ENCODE measurements at places on chromosomes 5 and 9.

DNA sequence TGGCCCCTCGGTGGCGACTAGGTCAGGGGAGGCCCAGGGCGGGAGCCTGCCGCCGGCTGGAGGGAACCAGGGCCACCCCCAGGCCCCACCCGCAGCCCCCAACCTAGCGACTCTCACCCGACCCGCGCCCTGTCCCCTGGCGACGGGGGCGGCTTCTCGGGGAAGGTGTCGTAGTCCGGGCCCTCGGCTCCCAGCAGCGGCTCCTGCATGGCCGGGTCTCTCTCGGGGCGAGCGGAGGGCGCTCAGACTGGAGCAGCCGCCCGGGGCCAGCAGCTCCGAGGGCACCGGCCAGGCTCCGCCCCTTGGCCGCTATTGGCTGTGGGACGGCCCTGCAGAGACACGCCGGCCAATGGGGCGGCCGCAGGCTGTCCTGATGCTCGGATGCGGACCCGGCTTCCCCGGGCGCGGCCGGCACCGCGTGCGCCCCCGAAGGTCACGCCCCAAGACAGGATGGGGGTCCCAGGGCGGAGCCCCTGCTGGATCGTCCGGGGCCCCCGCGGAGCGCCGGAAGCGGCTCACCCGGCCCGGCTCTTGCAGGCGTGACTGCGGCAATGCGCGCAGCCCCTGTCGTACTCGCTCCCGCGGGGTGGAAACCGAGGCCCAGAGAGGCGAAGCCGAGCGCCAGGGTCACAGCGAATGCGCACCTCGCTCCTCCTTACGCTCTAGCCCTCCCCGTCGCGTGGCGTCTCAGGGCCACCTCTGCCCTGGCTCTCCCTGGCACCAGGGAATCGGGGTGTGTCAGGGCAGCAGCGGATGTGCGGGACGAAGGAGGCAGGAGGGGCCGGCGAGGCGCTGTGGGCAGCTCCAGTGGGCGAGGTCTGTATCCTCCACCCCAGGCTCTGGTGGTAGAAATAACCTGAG lies at the start of gene SLC2A6:
TSS of gene SLC2A6 (minus strand) at position 249 of the 861 bp plus-strand sequence. CDS start at position 209, 40 bp downstream.
- DNase-seq, result peak; percentile 60

DNA sequence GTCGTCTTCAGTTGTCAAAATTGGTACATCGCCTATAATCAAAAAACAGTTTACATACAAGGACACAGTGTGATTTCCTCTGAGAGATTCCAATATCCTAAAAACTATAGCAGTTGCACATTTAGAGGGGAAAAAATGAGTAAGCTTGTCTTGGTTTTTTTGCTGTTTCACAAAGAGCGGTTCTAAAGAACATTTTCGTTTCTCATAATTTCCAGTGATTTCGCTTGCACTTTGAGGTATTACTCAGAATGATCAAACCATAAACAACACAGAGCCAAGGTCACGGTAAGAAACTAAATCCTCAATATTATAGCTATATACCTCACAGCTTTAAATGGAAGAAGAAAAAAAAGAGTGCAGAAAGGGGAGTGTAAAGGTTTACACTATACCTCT lies 861 bp downstream of the MTX3 start:
- no peak for DNase-seq

DNA sequence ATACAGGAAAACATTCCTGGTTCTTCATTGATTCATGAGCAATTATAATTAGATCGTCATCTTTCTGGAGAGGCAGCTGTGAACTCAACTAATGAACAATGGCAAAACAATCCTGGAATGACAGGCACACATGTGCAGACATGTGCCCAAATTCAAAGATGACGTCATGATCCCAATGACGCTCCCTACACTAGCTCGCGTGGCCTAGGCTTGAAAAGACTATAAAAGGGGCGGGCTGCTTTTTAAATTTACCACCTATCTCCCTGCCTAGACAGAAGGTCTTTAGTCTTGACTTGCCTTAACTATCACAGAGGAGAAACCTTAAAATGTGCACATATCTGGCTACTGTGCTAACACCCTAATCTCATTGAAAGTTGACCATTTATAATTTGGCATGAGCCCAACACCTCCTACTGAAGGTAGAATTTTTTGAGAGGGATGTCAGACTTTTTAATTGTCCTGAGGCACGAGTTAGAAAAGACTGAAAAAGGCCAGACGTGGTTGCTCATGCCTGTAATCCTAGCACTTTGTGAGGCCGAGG lies 88.2 kb downstream of the PRRT1B start:
- DNase-seq, result no peak

GRCh38 chr9:110579862-110580219 lies 300 bp upstream of the SVEP1 start:
- no peak for DNase-seq

DNA sequence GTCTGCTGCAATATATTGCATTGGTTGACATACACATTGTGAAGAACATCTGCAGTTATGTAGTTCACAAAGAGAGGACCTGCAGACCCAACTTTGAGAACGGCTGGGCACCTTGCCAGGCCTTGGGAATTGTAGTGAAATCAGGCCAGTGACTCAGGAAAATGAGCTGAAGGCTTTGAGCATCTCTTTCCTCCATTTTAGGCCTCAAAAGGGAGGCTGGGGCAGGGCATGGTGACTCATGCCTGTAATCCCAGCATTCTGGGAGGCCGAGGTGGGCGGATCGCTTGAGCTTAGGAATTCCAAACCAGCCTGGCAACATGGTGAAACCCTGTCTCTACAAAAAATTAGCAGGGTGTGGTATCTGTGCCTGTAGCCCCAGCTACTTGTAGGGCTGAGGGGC lies 1.4 kb upstream of the IPPK start:
- DNase-seq, result no peak

GRCh38 chr9:134224127-134224526 lies 59.8 kb upstream of the RNU6ATAC start:
- no peak for DNase-seq

DNA sequence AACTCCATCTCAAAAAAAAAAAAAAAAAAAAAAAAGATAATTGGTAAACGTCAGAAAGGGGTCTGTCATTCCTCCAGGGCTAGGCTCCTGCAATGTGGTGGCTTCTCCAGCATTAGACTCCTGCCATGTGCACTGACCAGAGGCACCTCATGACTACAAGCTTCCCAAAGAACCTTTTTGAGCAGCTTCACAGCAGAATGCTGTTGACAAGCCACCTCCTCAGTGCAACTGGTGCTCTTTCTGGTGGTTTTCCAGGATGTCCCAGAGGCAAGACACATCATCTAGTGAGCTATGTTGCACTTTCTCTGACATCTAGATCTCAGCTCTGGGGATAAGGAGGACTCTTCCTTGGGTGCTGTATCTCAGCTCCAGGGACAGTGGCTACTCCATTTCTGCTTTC lies 11.6 kb downstream of the RPL37 start:
- DNase-seq, result no peak

GRCh38 chr5:115532517-115532916 lies 12.1 kb downstream of the FEM1C start:
- no peak for DNase-seq

- DNase-seq, result no peak
Observed at GRCh38 chr9:68791169-68791568, 86.1 kb downstream of the PIP5K1B start.

DNA sequence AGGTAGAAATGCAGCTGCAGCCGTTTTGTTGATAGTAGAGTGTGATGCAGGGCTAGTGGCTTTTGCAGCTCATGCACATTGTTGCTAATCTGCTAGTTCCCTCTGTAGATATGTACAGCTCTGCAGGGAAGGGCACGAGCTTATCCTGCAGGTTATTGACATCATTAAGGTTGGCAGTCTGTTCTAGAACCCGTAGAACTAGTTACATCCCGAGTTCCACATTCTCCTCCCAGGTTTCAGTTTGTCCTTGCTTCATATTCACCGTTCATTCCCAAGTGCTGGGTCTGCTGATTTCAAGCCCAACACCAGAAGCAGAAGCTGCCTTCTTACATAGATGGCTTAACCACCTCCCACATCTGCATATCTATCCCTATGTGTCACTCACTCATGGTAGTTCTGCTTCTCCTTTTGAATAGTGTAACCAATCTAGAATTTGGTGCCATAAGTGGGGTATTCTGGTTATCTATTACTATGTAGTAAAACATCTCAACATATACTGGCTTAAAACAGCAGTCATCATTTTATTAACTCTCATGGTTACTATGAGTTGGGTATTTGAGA lies 38.1 kb downstream of the CRHBP start:
- DNase-seq, result no peak

DNA sequence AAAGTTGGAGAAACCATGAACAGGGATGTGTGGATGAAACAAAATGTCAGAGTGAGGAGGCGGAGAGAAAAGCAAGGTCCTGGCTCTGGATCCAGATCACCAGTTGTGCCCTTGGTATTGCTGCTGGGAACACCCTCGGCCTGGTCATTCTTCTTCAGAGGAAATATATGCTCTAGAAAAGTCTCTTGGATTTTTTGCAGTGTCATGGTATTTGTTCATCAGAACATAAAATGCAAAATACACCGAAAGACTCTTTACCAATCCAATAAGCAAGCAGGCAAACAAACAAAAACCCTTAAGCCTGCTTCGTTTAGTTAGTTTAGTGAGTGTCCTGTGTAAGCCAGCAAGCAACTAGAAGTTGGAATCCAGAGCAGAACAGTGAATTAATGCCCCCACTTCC lies 88.7 kb upstream of the CDH6 start:
- DNase-seq, result no peak

GRCh38 chr5:136027311-136027710 lies 1.5 kb upstream of the TGFBI start:
- DNase-seq, result no peak

GRCh38 chr9:125924351-125924750 lies 177.2 kb downstream of the PBX3 start:
- no peak for DNase-seq

DNA sequence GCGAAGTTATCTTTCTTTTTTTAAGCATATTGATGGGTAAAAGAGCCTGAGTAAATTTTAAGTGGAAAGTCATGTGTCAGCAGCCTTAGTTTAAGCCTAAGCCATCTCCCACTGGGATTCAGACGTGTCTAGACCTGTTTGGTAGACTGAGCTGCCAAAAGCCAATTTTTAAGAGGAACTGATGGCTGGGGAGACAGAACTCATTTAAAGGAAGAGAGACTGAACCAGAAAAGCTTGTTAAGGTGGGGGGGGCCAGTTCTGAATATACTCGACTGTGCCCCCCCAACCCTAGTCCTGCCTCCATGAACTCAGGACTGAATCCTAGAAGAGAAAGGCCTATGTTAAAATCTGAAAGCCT lies 58.3 kb upstream of the PLPP1 start:
- no peak for DNase-seq

- peak; percentile 21 for DNase-seq
Observed at GRCh38 chr9:124291801-124292396, 34.1 kb downstream of the NEK6 start.

DNA sequence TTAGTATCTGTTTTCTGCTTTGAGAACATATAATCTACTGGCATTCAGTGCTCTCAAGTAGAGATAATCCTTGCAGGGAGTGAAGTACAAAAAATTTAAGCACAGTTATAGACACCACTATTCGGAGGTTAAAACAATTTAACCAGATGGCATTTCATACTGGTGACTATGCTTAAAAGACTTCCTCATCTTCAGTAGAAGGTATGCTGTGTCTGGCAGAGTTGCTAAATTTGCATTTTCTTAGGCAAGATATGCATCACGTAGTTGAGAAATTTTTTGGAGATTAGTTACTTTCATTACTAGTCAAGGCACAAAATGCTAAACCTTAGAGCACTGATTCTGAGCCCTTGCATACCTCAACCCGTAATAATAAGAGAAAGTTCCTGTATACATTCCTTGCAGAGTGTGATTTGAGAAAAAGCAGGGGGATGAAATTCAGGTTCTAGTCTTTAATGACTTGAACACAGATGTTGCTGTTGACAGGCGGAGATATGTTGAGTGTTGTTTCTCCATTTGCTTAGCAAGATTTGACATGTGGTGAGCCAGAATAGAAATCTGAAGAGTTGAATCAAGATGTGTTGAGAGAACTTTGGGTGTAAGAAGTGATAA lies 70.8 kb upstream of the STARD4 start:
- no peak for DNase-seq

- peak; percentile 2 for DNase-seq
Observed at GRCh38 chr9:22119522-22120158, 110.5 kb upstream of the CDKN2B start.

DNA sequence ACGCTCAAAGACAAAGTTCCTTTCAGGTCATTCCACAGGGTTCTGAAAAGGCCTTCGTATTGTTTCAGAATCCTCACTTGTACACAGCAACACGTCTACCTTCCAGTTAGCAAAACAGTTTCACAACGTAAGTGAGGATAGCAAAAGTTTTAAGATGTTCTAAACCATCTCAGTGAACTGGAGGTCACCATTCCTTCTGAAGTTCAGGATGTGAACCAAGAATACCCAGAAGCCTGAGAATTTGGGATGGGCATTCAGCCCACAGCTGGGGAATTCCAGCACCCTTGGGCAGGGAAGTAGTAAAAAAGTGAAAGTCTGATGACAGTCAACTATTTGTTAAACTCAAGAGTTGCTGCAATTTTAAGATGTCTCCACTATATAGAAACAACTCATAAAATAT lies 224.5 kb downstream of the BNC2 start:
- no peak for DNase-seq

DNA sequence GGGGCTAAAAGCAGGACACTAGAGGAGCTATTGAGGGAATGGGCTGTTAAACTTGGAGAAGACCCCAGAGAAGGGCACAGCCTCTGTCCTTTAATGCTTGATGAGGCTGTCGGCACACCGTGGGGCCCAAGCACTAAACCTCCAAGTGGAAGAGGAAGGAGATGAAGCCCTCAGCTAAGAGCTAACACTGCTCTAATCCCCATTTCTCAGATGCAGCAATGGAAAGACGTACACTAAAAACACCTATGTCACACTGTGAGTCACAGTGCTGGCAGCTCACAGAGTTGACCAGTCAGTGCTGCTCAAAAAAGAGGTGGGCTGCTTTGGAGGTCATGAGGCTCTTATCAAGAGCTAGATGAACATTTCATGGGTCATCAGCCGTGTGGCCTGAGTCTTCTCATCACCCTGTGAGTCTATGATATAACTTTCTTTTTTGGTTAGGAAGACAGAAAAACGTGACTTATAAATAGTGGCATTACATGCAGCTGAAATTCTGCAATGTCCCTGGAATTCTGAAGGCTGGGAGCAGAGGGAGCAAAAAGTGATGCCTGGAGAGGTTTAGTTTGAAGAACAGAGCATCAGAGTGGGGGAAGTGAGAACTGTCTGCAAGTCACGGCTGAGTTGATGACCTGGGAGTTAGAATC lies 21.5 kb downstream of the TNFSF8 start:
- no peak for DNase-seq

GRCh38 chr9:108211411-108211955 lies 644.3 kb downstream of the ACTL7B start:
- DNase-seq, result no peak

DNA sequence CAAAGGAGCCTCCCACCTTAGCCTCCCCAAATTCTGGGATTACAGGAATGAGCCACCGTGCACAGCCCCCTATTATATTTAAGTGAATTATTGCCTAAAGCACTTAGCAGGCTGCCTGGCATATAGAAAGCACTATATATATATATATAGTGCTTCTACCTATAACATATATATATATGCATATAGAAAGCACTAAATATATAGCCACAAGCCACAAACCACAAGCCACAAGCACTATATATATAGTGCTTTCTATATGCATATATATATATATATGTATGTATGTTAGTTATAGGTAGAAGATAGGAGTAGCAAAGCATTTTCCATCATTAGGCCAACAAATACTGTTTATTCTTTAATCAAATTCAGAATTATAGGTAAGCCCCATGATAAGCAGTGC lies 185.8 kb downstream of the CWC27 start:
- no peak for DNase-seq
